ENCODE measurements at places on chromosomes 11 and 22.

DNA sequence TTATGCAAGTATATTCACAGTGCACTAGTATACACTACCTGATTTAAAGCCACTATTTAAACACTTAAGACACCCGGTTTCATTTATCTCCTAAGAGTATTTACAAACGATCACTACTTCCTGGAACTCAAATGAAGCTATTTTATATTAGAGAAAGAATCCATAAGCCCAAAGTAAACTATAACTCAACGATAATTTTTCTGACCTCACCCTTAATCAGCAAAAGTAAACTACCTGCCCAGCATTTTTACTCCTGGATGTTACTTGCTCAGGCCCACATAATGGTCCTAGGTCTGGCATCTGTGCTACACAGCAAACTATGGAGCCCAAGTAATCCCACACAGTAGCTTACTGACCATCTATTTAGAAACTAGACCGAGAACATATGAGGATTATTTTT is 33.4 kb downstream of the TSG101 start:
- DNase-seq, result no peak

GRCh38 chr11:29305456-29306232 is 711.2 kb downstream of the KCNA4 start:
- no peak for DNase-seq

DNA sequence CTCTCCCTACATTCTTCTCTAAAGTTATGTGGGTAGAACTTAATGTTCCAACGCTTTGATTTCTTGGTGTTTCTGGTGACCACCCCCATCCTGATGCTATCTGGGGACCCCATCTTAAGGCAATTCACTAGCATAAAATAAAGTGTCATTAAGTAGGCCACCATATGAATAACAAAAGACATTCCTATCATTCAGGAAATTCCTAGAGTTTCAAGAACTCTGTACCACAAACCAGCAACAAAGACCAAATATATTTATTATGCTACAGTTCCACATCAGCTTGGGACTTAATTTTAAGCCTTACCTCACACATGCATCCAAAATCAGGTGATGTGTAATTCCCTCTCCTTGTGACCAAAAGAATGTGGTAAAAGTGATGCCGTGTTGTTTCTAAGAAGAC is 254.6 kb upstream of the LRRC4C start:
- no peak for DNase-seq

GRCh38 chr11:74282421-74282820 is 29.0 kb downstream of the P4HA3 start:
- no peak for DNase-seq

GRCh38 chr11:88300888-88301487 is 36.5 kb downstream of the CTSC start:
- no peak for DNase-seq

DNA sequence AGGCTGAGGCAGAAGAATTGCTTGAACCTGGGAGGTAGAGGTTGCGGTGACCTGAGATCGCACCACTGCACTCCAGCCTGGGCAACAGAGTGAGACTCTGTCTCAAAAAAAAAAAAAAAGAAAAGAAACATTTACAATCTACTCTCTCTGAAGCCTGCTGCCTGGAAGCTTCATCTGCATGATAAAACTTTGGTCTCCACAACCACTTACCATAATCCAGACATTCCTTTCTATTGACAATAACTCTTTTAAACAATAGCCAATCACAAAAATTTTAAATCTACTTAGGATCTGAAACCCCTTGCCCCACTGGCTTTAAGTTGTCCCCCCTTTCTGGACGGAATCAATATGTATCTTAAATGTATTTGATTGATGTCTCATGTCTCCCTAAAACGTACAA is 25.0 kb upstream of the HTR3A start:
- no peak for DNase-seq

DNA sequence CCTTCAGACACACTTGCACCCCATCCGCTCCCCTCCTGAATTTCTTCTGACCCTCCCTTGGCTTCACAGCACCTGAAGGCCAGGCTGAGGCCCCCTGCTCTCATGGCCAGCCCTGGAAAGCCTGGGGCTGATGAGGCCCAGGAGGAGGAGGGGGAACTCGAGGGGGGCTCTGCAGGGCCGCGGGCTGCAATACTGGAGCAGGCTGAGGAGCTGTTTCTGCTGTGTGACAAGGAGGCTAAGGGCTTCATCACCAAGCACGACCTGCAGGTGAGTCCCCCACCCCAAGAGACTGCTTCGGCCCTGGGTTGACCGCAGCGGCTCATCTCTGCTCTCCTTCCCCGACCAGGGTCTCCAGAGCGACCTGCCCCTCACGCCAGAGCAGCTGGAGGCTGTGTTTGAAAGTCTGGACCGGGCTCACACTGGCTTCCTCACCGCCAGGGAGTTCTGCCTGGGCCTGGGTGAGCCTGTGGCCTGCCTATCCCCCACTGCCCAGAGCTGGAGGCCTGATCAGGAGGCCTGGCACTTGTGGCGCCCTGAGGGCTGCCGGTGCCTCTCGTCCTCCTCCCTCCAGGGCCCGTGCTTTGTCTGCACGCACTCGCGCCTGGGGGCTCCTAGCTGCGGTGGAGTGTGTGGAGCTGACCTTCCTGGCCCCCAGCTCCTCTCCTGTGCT is 922 bp downstream of the CRACR2B start:
- no peak for DNase-seq

- DNase-seq, result no peak
Measured at GRCh38 chr11:86688398-86689179, 16.2 kb upstream of the ME3 start.

DNA sequence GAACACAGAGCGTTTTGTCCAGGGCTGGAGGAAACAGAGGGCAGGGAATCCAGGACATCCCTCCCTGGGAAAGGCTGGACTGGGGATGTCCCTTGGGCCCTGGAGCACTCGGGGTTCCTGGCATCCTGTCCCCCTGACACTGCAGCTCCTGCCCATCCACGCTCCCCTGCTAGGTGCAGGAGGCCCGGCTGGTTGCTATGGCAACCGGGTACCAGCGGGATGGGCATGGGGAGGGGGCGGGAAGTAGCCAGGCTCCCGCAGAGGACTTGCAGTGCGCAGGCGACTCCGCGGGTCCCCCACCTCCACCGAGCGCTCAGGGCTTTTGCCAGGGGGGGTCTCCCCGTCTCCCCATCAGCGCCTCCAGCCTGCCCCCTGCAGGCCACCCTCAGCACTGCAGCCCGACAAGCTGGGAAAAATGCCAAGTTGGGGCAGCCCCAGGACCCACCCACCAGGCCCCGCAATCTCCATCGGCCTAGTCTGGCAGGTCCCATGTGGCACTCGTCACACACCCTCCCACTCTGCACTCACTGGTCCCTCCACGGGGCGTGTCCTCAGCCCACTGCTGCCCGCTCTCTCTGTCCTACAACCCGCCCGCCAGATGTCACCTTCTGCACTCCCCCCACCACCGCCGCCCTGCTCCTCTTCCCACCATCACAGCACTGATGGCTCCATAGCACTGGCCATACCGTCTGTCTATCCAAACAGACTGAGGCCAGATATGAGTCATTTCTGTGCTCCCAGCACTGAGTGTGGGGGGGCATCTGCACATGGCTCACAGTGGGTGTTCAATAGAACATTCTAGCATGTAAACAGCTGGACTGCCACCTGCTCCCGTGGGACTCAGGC is 31.5 kb downstream of the KIAA0930 start:
- DNase-seq, result peak; percentile 55

GRCh38 chr11:44515048-44515447 is 50.4 kb upstream of the CD82 start:
- DNase-seq, result no peak

DNA sequence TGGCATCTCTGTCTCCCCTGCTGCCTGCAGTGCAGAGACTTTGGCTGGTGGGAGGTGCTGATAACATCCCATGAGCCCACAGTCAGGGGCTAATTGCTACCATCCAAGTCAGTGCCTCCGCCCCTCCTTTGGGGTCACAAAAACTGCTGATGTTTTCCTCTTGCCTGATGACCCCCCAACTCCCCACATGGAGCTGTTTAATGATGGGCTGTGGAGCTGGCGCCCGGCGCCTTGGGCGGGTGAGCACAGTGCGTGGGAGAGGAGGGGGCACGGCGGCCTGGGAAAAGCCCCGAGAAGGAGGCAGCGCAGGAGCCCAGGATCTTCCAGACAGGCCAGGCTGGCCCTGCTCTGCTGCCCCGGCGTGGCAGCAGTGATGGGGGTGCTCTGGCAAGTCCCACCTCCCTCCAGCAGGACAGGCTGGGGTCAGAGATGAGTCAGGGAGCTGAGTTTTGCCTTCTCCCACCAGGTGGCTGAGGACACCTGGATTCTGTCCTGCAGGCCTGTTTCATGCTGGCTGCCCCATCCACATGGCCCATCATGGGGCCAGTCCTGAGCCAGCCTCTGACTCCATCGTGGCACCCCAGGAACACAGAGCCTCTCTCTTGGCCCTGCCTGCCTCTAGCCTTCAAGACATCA is 43.8 kb downstream of the NECTIN1 start:
- peak; percentile 39 for DNase-seq
